Stimulated activated memory B cell treated with anti-CD40 and anti-IgM and Interleukin-4, amounts not matched to agents 10 μg/mL and 1 μg/mL and 100 μg/mL, for 72 hours (primary cell): ENCODE measurements at places on chromosomes 3 and 15.

GRCh38 chr3:110066206-110066605 lies 728.9 kb upstream of the DPPA4 start:
- ATAC-seq, result no peak

DNA sequence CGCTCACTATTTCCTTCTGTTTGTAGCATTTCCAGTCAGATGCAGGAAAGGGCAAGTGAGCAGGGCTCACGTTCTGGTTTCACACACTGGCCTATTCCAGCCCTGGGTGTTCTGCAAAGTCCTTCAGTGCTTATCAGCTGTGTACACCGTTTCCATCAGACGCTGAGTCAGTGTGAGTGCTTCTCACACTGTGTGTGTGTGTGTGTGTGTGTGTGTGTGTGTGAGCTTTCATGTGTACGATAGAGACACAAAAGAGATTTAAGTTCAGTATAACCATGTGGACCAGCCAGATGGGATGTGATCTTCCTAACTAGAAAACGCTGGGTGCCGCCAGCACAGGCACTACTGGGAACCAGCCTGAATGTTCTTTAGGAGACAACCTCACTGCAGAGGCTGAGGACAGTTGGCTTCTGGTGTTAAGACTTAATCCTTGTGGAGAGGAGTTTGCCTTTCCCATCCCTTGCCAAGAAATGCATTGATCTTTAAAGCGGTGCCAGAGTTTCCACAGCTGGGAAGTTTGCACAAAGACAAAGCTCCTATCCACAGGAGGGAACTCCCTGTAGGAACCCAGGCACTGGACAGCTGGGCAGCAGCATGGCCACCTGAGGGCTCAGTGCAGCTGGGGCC lies 3.9 kb upstream of the CHSY1 start:
- no peak for ATAC-seq

GRCh38 chr3:140170612-140171011 lies 235.6 kb downstream of the CLSTN2 start:
- ATAC-seq, result peak; percentile 61

DNA sequence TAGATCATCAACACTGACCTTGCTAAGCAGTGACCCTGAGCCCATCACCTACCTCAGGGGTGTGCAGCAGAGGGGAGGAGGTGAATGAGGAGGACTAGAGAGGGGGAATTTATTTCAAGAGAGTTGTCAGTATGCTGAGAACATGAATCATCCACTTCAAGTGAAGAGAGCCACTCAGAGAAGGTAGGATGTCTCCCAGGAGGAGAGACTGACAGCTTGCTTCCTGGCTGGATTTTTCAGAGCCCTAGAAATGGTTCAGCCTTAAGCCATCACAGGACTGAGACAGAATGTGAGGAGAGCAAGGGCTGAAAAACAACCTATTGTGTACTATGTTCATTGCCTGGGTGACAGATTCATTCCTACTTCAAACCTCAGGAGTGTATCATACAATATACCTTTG lies 34.8 kb downstream of the CCNL1 start:
- no peak for ATAC-seq

GRCh38 chr15:79433276-79433990 lies 1.3 kb downstream of the MINAR1 start:
- no peak for ATAC-seq

GRCh38 chr3:39216176-39216790 lies 23.9 kb upstream of the XIRP1 start:
- peak; percentile 96 for ATAC-seq

DNA sequence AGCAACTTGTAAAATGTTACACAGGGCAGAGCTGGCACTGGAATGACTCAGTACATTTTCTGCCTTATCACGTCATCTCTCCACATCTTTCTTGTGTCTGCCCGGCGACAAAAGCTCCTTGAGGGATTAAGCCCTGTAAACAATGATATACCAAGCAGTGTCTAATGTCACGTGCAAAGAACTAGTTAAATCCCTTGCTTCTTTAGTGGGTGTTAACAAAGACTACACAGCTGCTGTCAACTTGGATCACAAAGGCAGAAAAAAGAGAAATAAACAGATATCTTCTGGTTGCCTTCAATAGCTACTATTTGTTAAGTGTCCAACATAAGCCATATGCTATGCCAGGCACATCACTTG lies 48.1 kb upstream of the FRMD4B start:
- no peak for ATAC-seq

GRCh38 chr3:68249265-68249664 lies 594.9 kb upstream of the SUCLG2 start:
- no peak for ATAC-seq

GRCh38 chr3:145767909-145768308 lies 393.1 kb downstream of the PLOD2 start:
- ATAC-seq, result no peak
